Putamen (tissue), 1 donor: ENCODE measurements at places on chromosomes 3 and 15.
A peak's percentile ranks its signal among the peaks of the same experiment; 100 is the strongest.

- no peak for DNase-seq
Observed at GRCh38 chr15:51932161-51932560, 39.4 kb downstream of the LEO1 start.

- no peak for DNase-seq
Observed at GRCh38 chr15:38928431-38928830, 363.8 kb upstream of the RASGRP1 start.

DNA sequence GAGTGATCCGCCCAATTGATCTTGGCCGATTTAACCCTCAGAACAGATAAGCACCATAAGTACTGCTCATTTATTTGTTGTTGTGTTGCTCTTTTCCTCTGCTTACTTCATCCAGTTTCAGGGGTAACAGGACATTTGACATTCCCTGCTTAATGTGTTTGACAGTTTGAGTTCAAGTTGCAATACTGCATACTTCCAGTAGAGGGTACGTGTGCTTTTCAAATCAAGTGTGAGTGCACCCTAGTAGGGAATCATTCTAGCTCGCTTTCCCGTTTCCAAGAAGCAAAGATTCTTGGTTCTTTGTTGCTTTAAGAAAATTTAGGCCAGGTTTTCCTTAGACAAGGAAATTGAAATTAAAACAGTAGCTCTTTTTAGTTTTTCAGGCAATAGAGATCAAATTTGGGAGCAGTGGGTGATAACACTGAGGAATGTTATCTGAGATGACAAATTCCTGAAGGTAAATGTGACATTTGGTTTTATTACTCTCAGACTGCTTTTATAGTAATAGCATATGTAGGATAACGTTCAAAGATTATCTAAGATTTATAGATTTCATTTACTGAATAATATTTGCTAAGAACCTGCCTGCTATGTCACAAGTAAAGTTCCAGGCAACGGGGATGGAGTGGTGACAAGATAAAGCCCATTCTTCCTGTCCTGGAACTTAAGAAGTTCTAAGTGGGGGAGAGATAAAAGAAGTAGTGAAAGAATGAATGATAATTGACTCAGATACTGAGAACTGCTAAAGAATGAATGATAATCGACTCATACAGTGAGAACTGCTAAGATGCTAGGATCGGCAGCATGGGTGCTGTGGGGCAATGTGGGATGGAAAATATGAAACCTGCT, 73.3 kb downstream of the SYNPR start:
- DNase-seq = peak; percentile 65

DNA sequence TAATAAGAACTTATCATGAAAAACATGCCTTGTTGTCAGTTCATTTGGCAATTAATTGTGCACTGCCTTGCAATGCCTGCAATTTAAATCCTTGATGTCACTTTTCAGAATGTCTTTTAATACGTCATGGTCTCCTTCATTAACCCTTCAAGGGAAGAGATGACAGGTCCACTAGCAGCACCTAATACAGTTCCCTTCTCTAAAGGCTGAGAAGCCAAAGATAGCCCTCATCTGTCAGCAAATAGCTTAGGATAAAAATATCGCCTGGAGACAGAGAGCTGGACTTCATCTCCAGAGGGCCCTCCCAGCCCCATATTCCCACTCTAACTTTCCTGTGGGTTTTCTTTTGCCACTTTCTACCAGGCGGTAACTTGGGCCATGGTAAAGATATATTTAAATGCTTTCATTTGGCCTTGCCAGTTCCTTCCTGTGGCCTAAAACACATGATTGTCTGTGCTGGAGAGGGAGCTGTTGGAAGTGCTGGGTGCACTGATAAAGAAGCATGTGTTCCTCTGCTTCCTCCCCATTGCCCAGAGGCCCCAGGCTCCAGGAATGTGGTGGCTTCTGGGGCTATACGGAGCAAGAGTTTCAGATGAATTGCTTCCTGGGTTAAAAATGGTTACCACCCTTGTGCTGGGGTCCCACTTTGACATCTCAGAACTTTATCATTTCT, 76.3 kb upstream of the UMPS start:
- no peak for DNase-seq

DNA sequence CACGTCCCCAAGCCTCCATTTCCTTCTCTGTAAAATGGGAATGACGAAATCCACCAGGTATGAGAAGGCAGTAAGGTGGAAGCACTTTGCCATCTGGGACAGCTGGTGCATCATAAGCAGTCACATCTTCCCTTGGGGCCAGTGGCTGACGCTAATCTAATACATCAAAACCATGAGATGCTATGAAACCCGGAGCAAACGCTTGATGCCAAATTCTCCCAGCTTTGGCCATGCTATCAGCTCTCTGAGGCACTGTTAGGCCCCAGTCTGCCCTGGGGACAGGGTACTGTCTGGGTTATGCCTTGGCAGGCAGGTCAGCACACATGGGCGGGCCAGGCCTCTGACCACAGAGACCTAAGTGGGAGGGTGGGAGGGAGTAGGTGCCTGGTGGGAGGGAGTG, 66.1 kb downstream of the ADAMTS17 start:
- DNase-seq = no peak

DNA sequence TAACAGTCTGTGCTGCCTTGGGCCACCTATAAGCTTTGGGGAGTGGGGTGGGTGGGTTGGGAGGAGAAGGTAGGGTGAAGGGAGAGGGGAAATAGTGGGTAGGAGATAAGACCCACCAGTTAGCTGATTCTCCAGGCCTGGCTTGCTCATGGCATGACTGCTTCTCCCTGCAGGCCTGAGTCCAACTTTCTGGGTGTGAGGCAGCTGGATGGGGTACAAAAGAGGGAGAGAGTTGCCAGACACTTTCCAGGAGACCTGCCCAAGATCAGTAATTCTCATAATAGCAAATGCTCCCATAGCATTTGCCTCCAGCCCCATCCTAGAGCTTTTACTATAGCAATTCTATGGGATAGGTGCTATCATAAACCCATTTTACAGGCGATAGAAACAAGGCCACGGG, 7.7 kb downstream of the CGNL1 start:
- DNase-seq = peak; percentile 30

- DNase-seq = no peak
Observed at GRCh38 chr15:49436751-49437150, 13.7 kb downstream of the FGF7 start.

GRCh38 chr3:4426261-4426781, 40.7 kb downstream of the SUMF1 start:
- no peak for DNase-seq

DNA sequence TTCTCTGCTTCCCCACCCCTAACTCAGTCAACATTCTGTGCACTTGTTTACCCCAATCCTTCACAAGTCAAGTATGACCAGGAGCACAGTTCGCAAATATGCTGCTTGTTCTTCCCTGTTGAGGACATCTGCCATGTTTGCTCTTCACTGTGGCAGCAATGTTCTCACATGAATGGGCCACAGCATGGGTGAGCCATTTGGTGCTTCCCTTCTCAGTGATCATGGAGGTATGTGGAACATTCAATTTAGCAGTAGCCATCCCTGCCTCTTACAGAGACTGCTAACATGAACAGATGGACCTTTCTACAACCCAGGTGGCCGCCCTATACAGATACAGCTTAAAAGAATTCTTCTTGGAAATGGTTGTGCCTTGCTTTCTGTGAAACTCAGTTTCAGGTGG, 660.1 kb upstream of the SGO1 start:
- no peak for DNase-seq

DNA sequence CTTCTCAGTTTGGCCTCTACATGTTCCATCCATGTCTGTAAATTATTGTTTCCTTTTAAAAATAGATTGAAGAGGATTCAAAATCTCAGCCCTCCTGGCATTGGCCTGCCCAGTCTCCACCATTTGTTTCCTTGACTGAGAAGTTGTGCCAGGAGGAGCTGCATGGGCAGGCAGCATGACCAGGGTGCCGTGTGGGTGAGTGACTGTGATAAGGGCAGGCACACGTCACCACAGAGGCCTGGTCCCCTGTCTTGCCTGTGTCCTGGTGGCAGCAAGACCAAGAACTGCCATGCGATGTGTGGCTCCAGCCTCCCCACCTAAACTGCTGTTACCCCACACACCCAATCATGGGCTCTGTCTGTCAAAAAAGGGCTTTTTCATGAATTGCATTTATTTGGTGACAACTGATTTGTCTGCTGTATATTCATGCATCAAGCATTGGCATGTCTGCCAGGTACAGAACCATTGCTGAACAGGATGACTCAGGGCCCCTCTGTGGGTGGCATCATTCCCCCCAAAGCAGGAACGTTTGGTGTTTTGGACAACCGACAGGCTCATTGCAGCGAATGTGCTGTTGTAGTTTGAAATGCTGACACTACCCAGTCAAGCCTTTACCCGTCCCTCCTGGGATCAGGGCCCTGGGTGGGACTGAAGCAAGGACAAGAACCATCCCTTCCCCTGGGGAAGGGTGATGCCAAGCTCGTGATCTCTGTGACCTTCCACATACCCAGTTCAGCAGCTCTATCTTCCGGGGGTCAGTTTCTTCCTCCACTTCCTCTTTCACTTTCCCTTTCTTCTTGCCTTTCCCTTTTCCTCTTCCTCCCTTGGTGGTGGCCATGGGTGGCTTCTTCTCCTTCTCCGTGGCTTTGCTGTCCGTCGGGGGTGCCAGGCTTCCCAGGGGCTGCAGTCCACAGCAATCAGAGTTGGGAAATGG, 51.6 kb downstream of the TRPM1 start:
- DNase-seq = no peak

DNA sequence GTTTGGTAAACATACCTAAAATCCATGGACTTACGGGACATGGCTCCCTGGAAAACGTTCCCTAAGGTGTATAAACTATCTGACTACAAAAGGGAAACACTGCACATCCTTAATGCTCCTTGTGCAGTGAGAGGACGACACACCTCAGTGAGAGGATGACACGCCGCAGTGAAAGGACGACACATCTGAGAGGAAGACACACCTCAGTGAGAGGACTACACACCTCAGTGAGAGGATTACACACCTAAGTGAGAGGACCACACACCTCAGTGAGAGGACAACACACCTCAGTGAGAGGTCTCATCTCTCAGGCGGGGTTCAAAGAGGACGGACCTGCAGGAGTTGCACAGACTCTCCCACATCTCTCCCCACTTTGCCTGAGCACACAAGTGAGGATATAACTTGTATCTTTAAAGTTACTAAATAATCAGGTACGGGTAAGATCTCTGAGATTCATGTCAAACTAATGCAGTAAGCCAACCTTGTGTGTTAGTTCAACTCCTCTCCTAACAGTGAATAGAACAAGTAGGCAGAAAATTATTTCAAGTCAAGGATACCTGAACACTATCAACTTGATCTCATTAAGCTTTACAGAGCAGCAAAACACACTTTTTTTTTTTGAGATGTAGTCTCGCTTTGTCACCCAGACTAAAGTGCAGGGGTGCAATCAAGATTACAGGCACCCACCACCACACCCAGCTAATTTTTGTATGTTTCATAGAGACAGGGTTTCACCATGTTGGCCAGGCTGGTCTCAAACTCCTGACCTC, 32.1 kb downstream of the HERC2 start:
- DNase-seq = no peak

- DNase-seq = peak; percentile 49
Observed at GRCh38 chr3:178260887-178261565, 275.2 kb upstream of the KCNMB2 start.

- peak; percentile 24 for DNase-seq
Observed at GRCh38 chr15:98881526-98882520, 125.8 kb downstream of the PGPEP1L start.
